ENCODE measurements at places on chromosomes 2 and 18. TPM values are rescaled to one million over a fixed set of nuclear protein-coding genes. Genes with fewer than 3 reads are reported as not detected.

Gene LCT
- total RNA-seq = not detected

Gene RFTN2
- 3.8 TPM for total RNA-seq

Gene POU3F3
- total RNA-seq = not detected

Gene NETO1
- total RNA-seq = not detected

Gene FBXO36
- 0.75 TPM for total RNA-seq

Gene SCN9A
- 1.2 TPM for total RNA-seq

Gene SULT1C4
- total RNA-seq = 9.3 TPM

Gene ABHD1
- under 0.01 TPM for total RNA-seq

Gene EVA1A
- 116 TPM for total RNA-seq

Gene ATP5MC3
- total RNA-seq = 100 TPM

Gene AOX1
- 3.9 TPM for total RNA-seq

Gene TMEM247
- total RNA-seq = not detected

Gene PIKFYVE
- 26.3 TPM for total RNA-seq

Gene CHRNG
- not detected for total RNA-seq

Gene ARHGAP15
- not detected for total RNA-seq

Gene ARL5A
- 55.6 TPM for total RNA-seq

Gene ESCO1
- 9.6 TPM for total RNA-seq

Gene IGFBP5
- total RNA-seq = 52.9 TPM

Gene RAB31
- 24.9 TPM for total RNA-seq

Gene CCDC85A
- 11.2 TPM for total RNA-seq

Gene NR4A2
- total RNA-seq = under 0.01 TPM

Gene LIMS3
- 28.2 TPM for total RNA-seq

Gene TWIST2
- 1.6 TPM for total RNA-seq

Gene OTOS
- not detected for total RNA-seq

Gene CAPN14
- total RNA-seq = under 0.01 TPM

Gene MRO
- not detected for total RNA-seq

Gene SERPINB11
- not detected for total RNA-seq

Gene MBD5
- 10.3 TPM for total RNA-seq

Gene POTEE
- 0.09 TPM for total RNA-seq

Gene IL37
- total RNA-seq = not detected

Gene TMEM150A
- total RNA-seq = 8.8 TPM

Gene CABYR
- total RNA-seq = 1.6 TPM

Gene ZSWIM2
- total RNA-seq = not detected

Gene PDE1A
- under 0.01 TPM for total RNA-seq

Gene HOXD13
- total RNA-seq = not detected

Gene CIB4
- total RNA-seq = not detected

Gene SLC4A3
- total RNA-seq = 0.27 TPM

Gene TOGARAM2
- total RNA-seq = under 0.01 TPM

Gene CD8B
- not detected for total RNA-seq

Gene ATIC
- 25.6 TPM for total RNA-seq

Gene BMP10
- not detected for total RNA-seq

Gene GDF7
- 1.5 TPM for total RNA-seq

Gene INHA
- total RNA-seq = 0.19 TPM

Gene HAAO
- total RNA-seq = 0.09 TPM

Gene LTBP1
- 10.7 TPM for total RNA-seq

Gene NDC80
- 9.8 TPM for total RNA-seq

Gene CABLES1
- total RNA-seq = 22.7 TPM

Gene FAP
- 1.5 TPM for total RNA-seq

Gene TNFRSF11A
- total RNA-seq = 3.1 TPM

Data from endothelial cell of coronary artery (primary cell).